ENCODE measurements at places on chromosomes 2 and 18.

GRCh38 chr2:141806090-141806489 lies 324.7 kb downstream of the LRP1B start:
- DNase-seq: no peak

GRCh38 chr2:122660786-122661634 lies 905.6 kb downstream of the TSN start:
- no peak for DNase-seq

- no peak for DNase-seq
Measured at GRCh38 chr18:48867978-48868377, 82.8 kb downstream of the SMAD7 start.

DNA sequence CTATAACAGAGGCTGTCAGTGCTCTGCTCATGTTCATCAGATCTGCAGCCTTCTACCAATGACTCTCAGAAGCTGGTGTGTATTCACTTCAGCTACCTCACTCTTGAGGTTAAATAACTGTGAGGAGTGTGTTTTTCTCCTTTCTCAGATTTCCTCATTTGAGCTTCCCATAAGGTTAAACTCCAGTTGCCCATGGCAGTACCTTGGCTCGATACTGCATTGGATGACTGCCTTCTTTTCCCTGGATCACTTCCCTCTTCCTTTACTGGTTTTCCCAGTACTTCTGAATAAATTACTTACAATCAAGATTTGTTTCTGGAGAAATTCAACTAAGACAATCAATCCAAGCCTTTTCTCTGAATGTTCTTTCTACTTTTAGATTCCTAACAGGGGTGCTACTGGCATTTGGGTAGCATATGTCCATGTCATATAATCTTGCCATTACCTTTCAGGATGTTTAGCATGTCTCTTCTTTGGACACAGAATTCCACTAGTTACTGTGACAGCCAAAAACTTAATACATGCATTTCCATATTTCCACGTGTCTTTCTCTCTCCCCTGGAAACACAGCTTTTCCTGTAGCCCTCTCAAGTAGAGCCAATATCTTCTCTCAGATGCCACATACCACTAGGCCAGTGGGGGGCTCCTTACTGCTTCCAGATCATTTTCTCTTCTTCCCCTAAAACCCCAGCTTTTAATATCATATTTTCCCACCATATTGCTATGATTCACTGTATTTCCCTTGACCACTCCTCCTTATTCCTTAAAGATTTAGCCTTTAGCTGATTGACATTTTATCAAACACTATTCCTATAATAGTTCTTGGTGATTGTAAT lies 15.0 kb upstream of the SPOPL start:
- no peak for DNase-seq

DNA sequence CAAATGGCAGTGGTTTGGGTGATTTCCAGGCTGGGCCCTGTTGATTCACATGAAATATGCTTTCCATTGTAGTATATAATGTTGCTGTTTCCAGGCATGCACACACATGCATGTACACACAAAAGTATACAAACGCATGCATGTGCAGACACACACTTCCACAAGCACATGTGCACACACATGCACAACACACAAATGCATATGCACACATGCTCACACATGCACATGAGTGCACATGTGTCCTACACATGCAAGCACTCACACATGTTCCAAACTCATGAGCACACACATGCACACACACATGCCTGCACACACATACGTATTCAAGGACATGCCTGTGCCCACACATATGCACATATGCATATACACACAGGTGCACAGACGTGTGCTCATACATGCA lies 30.6 kb downstream of the SNTG2 start:
- no peak for DNase-seq

GRCh38 chr2:152330235-152330866 lies 4.6 kb upstream of the FMNL2 start:
- no peak for DNase-seq

Data from fibroblast of skin of right quadriceps (primary cell).